ENCODE measurements at places on chromosomes 4 and X.

DNA sequence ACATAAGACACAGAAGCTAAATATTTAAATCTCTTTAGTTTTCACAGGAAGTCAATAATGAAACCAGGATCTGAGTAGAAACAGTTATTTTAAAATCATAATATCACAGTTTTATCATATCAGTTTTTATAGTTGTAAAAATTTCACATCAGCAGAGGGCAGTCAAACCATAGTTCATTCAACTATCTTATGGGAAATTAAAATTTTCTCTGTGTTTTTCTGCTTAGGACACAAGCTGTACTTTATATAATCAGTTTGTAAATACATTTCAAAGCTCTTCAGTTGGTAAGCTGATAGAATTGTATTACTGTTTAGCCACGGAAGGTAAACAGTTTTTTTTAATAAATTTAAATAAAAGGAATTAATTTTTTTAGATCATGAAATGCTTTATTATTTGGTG lies 204.8 kb upstream of the NUDT6 start:
- DNase-seq: no peak

- DNase-seq: no peak
These were observed 2.4 kb downstream of the TSC22D3 start for GRCh38 chrX:107773206-107773605.

DNA sequence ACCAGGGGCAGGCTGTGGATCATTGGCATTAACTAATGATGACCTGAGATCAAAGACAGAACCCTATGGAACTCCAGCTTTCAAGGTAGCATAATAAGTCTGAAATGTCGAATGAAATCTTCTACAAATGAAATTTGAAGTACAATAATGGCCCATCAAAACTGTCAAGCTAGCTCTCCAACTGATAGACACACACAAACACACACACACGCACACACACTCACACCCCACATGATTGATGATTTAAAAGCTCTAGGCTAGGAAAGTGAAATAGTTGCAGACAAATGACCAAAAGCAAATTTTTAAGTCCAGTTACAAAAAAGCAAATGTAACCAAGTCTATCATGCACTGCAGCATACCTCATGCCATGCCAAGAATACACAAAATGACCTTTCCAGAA lies 655.7 kb downstream of the C4orf33 start:
- DNase-seq: no peak

DNA sequence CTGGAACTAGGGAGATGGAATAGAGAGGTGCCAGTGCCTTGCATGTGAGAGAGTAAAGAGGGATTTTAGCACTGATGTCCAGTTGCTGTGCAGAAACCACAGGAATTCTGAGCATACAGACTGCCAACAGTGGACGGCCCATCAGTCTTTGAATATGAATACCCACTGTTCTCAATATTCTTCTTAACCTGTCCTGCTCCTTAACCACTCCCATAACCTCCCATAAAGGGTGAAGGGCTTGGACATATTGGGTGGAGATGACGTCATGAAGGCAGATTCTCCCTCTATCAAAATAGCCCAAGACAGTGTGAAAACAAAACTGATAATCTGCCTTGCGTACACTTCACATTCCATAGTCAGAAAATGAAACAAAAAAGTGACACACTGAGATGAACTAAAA lies 1313.7 kb upstream of the PABPC4L start:
- no peak for DNase-seq

DNA sequence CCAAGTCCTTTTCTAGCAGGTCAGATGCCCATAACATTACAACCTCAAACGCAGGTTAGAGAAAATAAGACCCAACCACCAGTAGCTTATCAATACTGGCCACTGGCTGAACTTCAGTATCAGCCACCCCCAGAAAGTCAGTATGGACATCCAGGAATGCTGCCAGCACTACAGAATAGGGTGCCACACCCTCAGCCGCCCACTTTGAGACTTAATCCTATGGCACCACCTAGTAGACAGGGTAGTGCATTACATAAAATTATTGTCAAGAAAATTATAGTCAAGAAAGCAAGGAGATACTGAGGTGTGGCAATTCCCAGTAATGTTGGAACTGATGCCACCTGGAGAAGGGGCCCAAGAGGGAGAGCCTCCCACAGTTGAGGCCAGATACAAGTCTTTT lies 19.9 kb upstream of the TRIM61 start:
- DNase-seq: no peak

- no peak for DNase-seq
These were observed 69.8 kb downstream of the FHDC1 start for GRCh38 chr4:153005899-153006381.

GRCh38 chrX:23838953-23839352 lies 56.0 kb downstream of the SAT1 start:
- no peak for DNase-seq

GRCh38 chr4:188986271-188986689 lies 847.0 kb downstream of the TRIML1 start:
- DNase-seq: no peak

DNA sequence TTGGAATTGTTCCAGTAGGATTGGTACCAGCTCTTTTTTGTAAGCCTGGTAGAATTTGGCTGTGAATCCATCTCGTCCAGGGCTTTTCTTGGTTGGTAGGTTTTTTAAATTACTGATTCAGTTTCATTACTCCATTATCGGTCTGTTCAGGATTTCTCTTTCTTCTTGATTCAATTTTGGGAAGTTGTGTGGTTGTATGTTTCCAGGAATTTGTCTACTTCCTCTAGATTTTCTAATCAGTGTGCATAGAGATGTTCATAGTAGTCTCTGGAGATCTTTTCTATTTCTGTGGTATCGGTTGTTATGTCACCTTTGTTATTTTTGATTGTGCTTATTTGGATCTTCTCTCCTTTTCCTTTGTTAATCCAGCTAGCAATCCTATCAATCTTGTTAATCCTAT lies 248.7 kb downstream of the ARHGAP10 start:
- no peak for DNase-seq

Measured in stimulated activated CD8-positive, alpha-beta memory T cell treated with anti-CD3 and anti-CD28 coated beads, Interleukin-7, amount 100 ng/mL, for 24 hours (primary cell).